Hair follicle dermal papilla cell (primary cell): ENCODE measurements at places on chromosomes 2 and 18. TPM values are rescaled to one million over a fixed set of nuclear protein-coding genes. Genes with fewer than 3 reads are reported as not detected.

Gene OR6B2
- total RNA-seq: not detected in 2 replicates

Gene STARD6
- total RNA-seq: not detected in 2 replicates

Gene TMEM163
- 0.12 TPM in 1 of 2 replicates, not detected in the other for total RNA-seq

Gene LYG2
- not detected in 2 replicates for total RNA-seq

Gene CRYBA2
- not detected in 2 replicates for total RNA-seq

Gene RPRM
- total RNA-seq: 0.16 TPM in 1 of 2 replicates, not detected in the other
